ENCODE measurements at places on chromosomes 4 and X.

DNA sequence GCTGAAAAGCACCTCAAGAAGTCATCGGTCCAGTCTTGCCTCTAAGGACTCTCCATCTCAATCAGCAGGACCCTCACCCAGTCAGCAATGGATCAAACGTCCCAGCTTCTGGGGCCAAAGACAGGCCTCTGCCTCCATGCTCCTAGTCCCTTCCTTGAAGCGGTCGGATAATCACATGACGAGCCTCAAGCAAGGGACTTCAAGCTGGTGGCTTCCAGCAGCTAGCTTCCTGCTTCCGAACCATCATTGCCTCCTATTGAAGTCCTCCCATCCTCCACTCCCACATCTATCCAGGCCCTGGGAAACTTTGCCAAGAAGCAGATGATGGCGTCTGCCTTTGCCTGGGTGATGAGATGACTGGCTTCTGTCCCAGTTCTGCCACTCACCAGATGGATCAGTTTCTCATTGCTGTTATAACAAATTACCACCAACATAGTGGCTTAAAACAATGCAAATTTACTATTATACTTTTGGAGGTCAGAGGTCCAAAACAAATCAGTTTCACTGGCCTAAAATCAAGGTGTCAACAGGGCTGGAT lies 135.2 kb upstream of the MAMLD1 start:
- no peak for DNase-seq

GRCh38 chr4:76630741-76631140 lies 195.7 kb downstream of the SHROOM3 start:
- DNase-seq, result no peak

DNA sequence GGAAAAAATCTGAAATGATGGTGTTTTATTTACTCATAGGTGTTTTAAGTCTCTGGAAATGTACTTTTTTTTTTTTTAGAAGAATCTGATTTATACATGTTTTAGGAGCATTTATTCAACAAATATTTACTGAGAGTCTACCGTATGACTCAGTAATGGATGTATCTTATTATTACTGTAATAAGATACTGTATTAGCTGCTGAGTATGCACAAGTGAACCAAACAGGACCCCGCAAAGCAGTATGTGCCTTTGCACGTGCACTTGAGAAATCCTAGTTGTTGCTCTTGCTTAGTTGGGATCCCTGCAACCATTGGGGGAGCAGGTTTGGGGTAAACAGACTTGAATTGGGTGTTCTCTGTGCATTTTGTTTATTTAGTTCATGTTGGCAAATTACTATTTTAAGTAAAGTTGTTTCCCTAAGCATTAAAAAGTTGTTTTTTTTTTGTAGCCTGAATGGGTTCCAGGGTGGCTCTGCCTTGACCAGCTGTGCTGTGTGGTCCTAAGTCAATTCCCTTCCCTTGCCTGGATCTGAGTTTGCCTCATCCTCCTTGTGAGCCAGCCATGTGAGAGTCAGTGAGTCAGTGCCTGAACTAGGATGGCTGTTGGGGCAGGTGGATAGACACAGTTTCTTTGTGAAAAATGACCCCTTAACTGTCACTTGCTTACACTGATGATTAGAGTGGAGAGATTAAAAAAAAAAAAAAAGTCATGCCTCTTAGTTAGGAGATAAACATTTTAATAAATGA lies 27.7 kb downstream of the DCUN1D4 start:
- DNase-seq, result no peak

DNA sequence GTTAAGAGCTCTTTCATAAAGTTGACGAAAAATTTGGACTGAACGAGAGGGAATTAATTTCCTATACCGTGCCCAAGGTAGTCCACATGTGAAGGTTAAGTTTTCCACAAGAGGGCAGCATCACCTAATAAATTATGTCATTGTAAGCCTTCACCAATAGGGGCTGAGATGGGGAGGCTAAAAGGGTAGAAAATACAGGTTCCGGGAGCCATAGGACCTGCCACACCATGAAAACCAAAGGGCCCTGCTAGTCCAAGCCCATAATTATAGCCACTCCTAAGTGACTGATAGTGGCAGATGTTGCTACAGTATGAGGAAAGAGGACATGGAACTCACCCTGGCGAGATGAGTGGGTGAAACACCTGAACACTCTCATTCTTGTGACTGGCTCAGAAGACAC lies 122.2 kb downstream of the SHROOM4 start:
- no peak for DNase-seq

- no peak for DNase-seq
Measured at GRCh38 chrX:46376246-46376885, 168.9 kb downstream of the ZNF674 start.

DNA sequence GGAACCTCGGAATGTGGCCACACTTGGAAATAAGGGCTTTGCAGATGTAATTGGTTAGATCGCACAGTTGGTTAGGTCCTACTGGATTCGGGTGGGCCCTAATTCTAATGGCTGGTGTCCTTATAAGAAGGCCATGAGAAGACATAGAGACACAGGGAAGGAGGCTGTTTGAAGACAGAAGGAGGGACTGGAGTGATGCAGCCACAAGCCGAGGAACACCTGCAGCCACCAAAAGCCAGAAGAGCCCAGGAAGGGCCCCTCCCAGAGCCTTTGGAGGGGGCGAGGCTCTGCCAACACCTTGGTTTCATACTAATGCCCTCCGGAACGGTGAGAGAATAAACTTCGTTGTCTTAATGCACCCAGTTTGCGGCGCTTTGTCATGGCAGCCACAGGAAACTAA lies 47.0 kb downstream of the EVC start:
- DNase-seq, result no peak

GRCh38 chrX:79506001-79506400 lies 138.9 kb upstream of the ITM2A start:
- no peak for DNase-seq

DNA sequence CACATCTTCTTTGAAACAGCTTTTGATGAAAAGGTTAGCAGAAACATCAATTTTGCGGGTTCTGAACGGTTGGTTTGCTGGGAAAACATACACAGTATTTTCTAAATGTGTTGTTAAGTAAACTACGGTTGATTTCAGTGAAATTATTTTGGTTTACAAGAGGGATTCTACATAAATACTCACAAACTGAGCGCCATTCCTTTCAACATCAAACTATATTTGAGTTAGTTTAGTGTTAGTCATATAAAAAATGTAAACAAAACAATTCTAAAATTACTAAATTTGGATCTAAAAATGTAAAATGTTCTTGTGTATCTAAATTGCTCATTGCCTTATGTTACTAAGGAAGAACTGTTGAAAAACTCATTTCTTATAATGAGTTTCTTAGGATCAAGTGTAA lies 425.6 kb downstream of the PCDH18 start:
- no peak for DNase-seq

DNA sequence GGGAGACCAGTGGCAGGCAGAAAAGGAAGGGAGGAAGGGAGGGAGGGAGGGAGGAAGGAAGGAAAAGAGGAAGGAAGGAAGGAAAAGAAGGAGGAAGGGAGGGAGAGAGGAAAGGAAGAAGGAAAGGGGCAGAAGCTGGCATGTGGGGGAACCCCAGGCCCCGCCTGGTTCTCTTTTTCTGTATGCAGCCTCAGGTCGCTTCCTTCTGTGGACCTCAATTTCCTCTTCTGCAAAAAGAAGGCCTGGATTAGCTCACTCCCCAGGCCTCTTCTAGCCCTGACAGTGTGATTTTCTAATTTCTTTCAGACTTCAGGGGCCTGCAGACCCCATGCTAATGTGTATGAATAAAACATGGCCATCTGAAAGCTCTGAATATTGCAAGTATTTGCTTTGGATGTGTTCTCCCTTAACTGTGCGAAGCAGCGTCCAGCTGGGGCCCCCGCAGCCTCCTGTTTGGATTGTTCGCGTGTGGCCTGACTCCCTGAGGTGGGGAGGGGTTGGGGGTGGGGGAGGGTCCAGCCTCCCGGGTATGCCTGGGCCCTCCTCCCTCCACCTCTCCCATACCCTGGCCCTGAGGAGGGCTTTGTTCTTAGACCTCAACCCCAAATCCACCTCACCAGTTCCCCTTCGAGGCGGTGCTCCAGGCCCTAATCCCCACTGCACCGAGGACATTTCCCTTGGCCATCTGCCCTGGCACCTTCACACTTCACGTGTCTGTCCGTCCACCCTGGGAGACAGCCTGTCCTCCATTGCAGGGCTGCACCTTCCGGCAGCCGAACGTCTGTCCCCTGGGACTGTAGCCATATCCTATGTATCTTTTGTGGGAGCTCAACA lies 199.9 kb upstream of the ATP6AP2 start:
- DNase-seq, result no peak

DNA sequence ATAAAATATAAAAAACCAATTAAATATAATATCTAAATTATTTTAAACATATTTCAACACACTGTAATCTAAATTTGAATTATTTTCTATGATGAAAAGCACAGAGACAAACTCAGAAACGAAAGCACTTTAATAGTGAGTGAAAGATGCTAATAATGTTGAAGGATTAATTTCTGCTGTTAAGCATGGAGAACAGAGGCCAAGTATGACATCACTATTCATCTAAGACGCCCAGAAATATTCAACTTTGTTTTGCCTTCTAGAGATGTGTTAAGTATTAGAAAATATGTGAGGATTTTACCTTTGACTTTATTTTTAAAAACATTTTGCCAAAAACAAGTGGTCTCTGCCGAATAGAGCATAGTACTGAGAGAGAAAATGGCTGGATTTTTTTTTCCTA lies 19.3 kb downstream of the ARHGEF6 start:
- no peak for DNase-seq

DNA sequence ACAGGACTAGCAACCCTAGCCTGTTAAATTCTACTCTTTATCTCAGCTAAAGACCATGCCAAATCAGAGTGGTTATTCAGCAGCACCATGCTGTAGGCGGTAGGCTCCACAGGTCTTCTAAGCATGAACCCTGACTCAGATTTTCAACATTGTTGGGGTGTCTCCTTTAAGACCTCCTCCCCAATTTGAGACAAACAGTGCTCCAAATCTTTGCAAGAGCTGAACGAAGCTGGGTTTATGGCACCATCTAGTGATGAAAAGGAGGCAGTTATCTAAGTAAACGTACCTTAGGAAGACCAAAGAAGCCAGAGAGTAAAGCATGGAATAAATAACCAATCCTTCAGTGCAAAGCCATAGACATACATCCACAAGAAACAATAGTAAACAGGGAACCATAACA lies 334.5 kb upstream of the SLC7A11 start:
- DNase-seq, result no peak

DNA sequence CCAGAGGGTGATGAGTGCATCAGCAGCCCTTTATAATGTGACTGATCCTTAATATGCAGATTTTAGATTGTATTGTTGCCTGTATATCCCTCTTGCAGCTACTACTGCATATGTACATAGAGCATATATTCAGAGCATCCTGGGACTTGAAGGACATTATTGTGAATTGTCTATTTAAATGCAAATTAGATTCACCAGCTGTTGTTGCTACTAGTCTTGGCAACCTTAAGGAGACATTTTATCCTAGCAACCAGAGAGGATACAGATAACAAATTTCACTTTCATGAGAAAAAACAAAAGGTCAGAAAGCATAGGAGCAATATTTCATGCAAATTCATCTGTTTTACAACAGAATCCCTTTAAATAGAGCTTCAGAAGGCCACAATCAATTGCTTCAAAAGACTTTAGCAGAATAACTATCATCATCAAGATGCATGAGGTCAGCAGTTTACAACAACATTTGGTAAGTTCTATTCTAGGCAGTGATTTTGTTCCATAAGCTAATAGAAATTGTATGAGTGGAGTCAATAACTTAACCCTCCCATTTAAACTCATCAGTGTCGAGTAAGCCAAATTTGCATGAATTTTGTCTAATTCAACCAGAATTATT lies 148.6 kb downstream of the GC start:
- no peak for DNase-seq

DNA sequence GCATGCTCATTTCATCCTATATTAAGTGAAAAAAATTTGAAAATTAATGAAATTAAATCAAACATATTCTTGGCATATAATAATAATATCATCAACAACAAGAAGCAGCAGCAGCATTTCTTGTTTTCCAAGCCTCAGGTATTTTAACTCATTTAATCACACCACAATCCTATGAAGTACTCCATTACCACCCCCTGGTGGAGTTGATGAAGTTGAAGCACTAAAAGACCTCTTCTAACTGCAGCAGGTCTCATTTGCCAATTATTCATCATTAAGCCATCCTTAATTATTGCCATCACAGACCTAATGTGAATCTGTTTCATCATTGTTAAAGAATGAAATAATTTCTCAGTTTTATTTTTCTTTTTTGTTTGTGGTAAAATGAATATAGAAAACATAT lies 801.4 kb upstream of the GRID2 start:
- no peak for DNase-seq

DNA sequence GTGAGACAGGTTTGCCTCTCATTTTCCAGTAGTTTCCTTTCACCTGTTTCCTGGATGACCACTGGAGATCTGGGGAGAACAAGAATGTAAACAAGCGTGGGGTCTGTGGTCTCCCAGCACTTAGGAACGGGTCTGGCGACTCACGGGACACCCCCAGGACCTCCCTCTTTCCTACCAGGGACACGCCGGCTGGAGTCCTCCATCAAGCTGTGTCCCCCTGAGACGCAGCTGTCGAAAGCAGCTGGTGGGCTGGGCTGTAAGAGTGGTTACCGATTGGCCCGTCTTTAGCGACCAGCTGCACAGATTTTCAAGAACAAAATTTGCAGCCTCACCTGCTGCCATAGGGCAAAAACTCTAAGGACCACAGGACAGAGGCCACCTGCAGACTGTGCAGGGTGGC lies 11.9 kb downstream of the LRPAP1 start:
- DNase-seq, result no peak

- no peak for DNase-seq
Measured at GRCh38 chrX:45743081-45743533, 542.4 kb upstream of the DIPK2B start.

DNA sequence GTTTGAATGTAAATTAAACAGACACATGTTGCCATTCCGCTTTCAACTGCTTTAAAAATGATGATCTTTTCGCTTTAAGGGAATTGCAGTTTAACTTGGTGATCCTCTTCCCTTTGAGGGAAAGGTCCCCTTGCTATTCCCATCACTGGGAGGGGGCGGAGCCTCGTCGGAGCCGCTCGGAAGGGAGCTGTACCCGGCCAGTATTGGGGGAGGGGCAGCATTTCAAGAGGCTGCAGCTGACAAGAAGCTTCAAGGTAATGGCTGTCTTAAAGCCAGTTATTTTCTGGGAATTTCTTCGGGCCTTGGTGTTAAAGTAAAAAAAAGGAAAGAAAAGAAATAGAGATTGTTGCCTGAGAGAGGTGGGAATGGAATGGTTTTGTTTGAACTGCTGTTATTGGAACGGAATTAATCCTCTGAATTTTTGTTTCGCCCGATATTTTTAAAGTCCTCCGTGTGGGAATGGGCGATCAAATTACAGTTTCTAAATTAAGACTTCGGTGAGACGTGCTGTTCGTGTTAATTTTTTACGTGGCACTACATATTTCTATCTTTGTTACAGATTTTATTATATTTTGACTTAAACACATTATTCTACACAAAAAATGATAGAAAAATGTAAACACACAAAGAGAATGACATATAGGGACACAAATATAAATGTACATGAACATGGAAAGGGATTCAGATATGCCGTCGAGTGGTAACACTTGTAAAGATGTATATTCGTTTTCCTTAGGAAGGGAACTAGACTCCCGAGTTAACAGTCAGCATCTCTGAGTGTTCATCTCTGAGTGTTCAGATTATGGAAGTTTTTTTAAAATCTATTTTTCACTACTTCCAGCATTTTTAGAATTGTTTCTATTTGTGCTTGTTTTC lies 9.2 kb downstream of the PWWP3B start:
- no peak for DNase-seq

GRCh38 chr4:141643557-141643956 lies 7.2 kb downstream of the IL15 start:
- no peak for DNase-seq

GRCh38 chr4:187491959-187492358 lies 503.6 kb upstream of the ZFP42 start:
- no peak for DNase-seq

GRCh38 chrX:132694382-132694781 lies 205.5 kb upstream of the MBNL3 start:
- DNase-seq, result no peak
